ENCODE measurements at places on chromosomes 13 and 19.

DNA sequence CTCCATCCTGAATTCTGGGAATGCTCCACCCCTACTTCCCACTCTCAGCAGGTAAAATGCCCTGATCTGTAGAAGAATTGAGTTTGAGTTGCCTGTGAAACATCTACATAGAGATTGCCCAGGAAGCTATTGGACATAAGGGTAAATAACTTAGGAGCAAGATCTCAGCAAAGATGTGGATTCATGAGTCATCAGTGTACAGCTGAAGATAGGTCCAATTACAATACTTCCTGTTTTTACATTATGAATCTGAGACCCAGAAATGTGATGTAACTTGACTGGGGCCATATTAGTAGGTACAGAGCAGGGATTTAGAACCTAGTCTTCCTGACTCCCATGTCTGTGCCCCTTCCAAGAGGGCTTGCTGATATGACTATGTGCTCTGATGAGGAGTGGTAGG lies 79.4 kb upstream of the FNDC3A start:
- no peak for DNase-seq

GRCh38 chr13:24146961-24147569 lies 13.5 kb upstream of the SPATA13 start:
- DNase-seq = no peak

DNA sequence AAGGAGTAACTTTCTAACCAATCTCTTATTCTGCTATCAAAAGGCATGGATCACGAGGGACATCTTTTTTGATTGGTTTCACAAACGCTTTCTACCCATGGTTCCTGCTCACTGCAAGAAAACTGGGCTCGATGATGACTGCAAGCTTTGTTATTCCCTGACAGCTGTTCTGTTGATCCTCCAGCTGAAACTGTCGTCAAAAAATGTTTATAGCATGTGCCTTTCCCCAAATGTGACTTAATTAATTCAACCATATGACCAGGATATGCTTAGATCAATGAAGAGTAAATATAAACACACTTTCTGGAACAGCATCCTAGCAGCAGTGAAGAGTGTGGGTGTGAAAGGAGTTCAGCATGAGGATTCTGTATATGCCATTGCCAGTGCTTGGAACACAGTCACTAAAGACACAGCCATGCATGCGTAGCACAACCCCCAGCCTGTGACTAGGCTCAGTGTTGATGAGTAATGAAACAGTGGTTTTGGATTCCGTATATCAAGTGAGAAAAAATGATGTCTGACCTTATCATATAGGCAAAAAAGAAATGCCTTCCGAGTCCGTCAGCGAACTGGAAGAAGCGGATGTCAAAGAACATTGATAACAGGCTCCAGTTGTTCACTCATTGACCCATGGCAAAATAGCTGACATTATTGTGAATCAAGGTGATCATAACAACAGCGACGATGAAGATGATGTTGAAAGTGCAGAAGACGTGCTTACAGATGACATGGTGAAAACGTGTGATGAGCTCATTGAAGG lies 347.4 kb downstream of the FGF9 start:
- DNase-seq = no peak

GRCh38 chr19:36962346-36962745 lies 46.2 kb downstream of the ZNF568 start:
- no peak for DNase-seq

GRCh38 chr19:6226012-6226411 lies 53.8 kb downstream of the MLLT1 start:
- DNase-seq = no peak

DNA sequence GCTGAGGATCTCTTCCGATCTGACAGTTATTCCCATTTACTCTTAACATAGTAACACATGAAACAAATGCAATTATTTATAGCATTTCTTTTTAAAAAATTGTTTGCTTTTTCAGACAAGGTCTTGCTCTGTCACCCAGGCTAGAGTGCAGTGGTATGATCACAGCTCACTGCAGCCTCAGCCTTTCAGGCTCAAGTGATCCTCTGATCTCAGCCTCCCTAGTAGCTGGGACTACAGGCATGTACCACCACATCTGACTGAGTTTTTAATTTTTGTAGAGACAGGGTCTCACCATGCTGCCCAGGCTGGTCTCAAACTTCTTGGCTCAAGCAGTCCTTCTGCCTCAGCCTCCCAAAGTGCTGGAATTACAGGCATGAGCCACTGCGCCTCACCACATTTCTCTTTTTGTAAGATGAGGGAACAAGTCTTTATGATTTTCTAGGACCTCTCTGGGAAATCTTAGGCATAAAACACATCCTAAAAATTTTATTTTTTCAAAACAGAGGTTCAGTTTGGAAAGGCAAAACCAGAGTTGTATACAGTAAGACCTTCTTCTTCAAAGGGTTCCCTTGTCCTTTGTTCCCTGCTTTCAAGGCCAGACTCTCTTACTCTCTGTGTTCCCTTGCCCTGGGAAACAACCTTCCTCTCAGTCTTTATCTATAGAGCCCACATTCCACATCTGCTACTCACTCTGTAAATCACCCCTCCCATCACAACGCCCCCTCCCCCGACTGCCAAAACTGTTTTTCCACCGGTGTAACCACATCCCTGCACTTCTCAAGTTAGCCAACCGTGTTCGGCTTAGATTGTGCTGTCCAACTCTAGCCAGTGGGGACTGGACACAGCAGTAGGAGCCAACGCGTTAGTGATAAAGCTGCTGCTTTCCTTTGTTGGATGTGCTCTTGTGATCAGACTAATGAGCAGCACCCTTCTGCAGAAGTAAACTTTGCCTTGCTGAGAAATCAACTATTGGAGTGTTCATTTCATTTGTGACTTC lies 56.2 kb downstream of the DHRS12 start:
- no peak for DNase-seq

DNA sequence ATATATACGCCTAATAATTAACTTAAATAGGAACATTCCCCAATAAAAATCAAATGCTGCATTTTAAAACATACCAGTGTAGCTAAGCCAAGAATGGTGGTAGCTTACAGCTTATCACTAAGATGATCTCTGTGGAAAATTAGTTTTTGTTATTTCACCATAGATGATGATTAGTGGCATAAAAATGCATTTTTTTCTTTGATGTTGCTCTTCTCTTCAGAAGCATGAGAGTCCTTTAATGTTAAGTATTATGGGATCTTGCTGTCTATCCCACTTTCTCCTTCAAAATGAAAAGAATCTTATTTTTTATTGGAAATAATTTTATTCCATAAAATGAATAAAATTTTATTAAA lies 731.0 kb downstream of the SLITRK1 start:
- no peak for DNase-seq

DNA sequence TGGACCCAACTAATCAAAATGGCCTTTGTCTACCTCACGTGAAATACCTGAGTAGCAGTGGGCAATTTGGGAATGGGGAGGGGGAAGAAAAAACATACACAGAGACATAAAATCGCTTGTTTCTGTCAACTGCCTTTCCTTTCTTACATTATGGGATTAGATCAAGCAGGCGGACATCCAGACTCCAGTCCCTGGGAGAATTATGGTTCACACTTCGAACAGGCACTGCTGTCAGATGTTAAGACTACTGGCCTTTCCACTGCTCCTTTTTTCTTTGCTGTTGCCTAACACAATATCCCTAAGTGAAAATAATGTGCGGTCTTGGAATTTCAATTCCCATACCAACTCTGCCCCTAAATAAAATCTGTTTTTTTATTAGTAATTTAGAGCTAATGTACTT lies 1719.7 kb upstream of the SLC10A2 start:
- no peak for DNase-seq

DNA sequence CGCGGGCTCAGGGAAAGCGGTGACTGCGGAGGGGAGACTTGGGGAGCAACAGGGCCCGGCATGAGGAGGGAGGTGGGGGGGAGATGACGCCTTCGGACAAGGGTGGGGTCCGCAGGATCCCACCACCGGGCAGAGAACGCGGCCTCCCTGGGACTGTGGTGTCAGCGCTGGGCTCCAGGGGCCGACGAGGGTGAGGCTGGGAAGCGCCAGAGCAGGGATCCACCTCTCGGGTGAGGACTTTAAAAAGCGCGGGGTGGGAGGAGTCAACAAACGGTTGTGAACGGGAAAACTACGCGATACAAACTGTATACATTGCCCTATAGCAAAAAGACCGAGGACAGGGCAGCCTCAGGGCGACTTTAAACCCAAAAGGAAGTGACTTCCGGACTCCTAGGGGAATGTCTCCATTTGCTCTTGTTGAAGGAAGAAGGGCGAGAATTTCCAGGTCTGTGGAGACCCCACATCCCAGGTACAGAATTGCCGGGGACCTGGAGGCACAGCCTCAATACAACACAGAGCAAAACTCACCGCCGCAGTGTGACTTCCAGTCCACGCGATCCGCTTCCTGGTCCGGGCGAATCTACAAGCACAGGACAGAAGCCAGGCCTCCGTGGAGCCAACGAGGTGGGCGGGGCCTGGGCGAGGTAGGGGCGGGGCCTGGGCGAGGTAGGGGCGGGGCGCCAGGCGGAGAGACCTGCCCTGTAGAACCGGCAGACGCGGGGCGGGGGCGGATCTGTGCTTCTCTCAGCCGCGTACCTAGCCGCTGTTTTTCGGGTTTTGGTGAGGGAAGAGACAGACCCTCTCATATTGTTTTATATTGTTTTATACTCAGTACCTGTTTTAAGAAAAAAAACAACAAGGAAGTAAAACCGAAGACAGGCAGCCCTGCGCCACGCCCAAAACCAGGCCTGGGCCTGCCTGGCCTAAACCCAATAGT lies at the start of gene ZNF888:
Gene ZNF888 (minus strand): TSS at position 588 of the 937 bp plus-strand sequence. CDS start 5,555 bp downstream, outside the sequence.
- peak; percentile 91 for DNase-seq

DNA sequence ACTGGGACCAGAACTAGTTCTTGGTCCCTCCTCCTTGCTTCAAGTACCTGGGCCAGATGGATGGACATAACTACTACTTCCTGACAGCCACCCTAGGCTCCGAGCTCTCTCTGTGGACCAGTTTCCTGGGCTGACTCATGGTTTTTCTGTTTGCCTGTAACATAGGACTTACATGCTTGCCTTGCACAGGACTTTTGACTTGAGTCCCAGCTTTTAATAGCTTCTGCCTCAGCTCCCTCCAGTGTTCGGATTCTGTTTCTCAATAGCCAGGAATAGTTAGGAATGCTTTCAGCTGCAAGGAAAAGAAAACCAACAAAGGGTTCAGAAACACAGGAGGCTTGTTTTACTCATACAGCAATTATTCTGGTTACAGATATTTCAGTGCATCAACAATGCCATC lies 405.9 kb downstream of the ZNF536 start:
- DNase-seq = no peak

GRCh38 chr19:39558624-39559117 lies 18.7 kb upstream of the EID2 start:
- DNase-seq = no peak

DNA sequence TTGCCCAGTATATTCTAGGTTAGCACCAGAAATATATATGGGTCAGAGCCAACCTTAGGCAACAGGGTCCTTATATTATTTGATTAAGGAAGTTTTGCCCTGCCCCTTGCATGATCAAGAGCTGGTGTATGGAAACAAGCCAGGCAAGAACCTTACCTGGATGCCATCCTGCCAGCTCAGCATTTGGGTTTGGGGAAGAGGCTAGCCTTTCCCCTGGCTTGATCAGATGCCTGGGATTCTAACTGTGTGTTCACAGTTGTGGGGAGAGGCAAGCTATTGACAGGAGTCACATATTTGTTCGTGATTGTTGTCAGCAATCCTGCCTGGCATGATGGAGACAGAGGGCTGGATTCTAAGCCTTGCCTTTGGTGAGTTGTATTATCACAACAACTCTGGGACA lies 260.0 kb upstream of the DACH1 start:
- no peak for DNase-seq

DNA sequence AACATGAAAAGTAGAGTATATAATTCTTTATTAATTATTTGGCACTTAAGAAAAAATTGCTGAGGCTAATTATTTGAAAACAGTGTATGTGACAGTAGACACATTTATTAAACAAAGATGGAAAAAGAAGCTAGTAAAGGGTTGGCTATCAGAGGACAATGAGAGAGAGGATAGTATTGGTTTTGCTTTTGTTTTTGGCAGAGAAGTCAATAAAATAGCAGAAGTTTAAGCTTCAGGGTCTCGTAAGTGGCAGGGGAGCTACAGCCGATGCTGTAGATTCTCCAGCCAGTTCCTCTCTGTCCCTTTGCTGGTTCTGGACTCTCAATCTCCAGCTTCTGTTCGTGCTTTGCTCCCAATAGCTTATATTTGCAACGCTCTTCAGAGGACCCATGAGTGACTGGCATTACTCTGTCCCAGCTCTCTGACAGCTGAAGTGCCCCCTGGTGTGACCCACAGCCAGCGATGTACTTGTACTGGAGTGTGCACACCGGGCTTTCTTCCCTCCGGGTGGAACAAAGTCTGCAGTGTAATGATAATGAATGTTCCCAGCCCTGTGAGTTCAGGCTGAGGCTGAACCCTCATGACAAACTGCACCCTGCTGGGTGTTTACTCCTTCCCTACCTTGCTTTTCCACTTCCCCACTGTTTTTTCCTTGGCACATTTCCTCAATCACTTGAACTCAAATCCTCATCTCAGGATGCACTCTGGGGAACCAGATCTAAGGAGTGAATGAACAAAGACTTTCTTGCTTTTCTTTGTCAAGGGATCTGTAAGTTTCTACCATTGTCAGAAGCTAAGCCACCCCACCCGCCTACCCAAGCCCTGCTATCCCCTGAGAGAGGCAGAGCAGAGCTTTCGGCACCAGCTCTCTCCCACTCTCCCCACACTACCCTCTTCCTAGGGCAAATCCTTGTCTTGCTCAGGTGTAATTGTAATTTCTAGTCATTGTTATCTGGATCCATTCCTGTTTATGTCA lies 254.8 kb downstream of the LHFPL6 start:
- DNase-seq = no peak

- DNase-seq = no peak
Measured at GRCh38 chr13:40983259-40983658, 35.9 kb downstream of the ELF1 start.

- DNase-seq = no peak
Measured at GRCh38 chr19:36028313-36029041, 4.2 kb downstream of the CLIP3 start.

DNA sequence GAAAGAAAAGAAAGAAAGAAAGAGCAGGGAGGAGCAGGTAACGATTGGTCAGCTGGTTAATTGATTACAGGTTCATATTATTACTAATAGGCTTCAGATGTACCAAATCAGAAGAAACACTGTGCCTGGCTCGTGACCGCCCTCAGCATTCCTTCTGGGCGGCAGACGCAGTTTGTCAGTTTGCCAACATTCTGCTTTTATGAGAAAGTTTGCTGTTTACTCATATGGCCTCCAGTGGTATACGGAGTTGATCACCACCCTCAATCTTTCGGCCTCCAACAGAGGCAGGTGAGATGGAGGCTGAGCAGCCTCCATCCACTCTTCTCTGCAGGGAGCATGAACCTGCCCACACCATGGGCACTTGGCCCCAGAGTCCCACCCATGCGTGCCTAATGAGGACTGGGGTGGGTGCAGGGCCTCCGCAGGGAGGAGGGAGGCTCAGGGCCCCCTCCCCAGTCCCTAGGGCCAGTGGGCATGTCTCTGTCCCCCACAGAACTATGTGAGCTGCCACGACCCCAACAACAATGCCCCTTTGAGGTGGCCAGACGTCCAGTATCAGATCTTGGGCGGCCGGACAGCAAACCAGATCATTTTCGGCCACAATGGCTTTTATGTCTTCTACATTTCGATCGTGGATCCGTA lies 8.8 kb downstream of the PRR22 start:
- no peak for DNase-seq

- no peak for DNase-seq
Measured at GRCh38 chr13:82439159-82439904, 1442.9 kb downstream of the SLITRK1 start.

- no peak for DNase-seq
Measured at GRCh38 chr13:102291587-102292218, 110.1 kb downstream of the FGF14 start.

- DNase-seq = no peak
Measured at GRCh38 chr13:28031896-28032288, 43.4 kb upstream of the URAD start.

GRCh38 chr19:35142606-35143230 lies 337 bp upstream of the FXYD7 start:
- peak; percentile 83 for DNase-seq
